ENCODE measurements at places on chromosomes 13 and 19.

DNA sequence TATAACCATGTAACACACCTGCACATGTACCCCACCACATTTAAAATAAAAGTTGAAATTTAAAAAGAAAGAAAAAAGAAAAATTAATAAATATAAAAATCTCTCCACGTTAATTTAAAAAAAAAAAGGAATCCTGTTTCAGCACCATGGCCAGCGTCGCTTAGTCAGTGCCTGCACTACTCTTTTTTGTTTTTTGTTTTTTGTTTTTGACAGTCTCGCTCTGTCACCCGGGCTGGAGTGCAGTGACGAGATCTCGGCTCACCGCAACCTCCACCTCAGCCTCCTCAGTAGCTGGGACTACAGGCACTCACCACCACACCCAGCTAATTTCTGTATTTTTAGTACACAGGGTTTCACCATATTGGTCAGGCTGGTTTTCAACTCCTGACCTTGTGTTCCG lies 835.9 kb downstream of the UQCRFS1 start:
- no peak for DNase-seq

DNA sequence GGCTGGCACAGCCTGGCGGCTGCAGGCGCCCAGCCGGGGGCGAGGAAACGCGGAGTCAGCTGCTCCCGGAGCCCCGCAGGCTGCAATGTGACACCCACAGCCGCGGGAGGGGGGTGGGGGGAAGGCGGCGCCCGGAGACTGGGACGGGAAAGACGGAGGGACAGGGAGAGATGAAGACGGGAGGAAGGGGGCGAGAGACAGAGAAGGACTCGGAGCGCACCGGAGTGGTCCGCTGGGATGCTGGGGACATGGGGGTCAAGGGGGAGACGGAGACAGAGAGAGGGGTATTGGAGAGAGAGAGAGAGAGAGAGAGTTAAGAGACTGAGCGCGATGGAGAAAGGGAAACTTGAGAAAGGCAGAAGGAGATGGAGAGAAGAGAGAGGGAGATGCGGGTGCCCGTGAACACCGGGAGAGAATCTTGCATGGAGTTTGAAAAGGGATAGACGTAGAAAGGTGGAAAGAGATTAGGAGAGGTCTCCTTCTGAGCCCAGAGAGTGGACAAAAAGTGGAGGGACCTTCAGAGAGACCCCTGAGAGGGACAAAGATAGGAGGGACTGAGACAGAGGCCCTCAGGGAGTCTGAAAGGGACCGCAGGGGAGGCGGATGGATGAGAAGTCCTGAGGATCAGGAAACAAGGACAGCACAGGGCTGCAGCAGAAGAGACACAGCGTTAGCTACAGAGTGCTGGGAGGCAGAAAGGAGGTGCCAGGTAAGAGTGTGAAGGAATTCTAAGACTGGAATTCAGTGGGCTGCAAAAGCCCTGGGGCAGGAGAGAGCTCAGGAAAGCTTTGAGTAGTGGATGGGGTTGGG lies 1.0 kb downstream of the SCN1B start:
- peak; percentile 44 for DNase-seq

GRCh38 chr19:40357640-40358039 lies 9.1 kb downstream of the PLD3 start:
- DNase-seq, result no peak

DNA sequence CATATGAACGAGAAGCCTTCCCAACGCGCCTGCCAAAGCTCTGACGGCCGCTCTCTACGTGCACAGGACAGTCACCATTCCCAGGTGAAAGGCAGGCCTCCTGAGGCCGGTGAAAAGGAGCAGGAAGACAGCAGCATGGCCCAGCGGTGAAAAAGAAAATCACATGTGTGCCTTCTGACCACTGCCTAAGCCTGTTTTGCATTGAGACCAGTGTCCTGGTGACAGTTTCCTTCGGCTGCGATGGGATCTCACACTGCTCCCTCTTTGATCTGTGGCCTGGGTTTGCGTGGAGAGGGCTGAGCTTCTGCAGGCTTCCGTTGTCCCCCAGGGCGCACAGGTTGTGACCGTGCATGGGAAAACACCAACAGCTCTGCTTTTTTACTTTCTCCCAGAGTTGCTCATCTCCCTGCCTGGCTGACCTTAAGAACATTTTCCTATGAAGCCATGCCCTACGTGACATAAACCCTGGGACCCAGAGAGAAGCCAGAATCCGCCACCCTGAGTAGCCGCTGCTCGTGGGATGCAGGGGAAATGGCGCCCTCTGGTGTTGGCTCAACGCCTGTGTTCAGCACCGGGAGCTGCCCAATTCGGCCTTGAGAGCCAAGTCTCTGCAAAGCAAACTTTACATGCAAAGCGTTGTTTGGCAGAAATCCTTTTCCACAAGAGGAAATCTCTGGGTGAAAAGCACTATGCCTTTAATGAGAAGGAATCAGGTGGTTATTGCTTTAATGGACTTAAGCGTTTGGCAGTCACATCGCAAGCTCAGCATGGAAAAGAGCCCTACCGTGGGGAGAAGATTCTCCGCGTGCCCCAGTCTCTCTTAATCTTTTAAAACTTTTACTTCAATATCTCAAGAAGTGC lies 112.2 kb upstream of the GPR12 start:
- peak; percentile 88 for DNase-seq

DNA sequence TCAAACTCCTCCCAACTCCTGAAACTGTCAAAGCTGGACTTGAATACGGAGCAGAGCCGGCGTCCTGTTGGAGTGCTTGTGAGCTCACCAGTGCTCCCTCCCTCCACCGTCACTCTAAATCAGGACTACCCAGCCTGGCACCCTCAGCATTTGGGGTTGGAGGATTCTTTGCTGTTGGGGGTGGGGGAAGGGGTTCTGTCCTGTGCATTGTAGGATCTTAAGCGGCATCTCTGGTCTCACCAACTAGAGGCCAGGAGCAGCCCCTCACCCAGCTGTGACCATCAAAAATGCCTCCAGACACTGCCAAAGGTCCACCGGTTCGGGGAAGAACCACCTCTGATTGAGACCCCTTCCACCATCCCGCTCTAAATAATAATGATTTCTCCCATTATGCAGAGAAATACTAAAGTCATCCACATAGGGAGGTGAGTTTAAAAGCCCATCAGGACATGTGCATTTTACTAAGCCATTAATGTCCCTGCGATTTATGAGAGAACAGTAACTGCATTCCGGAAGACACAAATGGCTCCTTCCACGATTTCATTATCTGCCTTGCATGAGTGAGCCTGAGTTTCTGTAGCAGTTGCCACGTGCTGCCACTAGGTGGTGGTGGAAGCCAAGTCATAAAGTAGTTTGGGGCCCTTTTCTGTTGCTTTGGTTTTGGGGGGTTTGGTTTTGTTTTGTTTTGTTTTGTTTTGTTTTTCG lies 16.1 kb upstream of the USP29 start:
- peak; percentile 63 for DNase-seq
